Ecto neural progenitor cell (in vitro differentiated cells): ENCODE measurements at places on chromosomes 13 and 19.

DNA sequence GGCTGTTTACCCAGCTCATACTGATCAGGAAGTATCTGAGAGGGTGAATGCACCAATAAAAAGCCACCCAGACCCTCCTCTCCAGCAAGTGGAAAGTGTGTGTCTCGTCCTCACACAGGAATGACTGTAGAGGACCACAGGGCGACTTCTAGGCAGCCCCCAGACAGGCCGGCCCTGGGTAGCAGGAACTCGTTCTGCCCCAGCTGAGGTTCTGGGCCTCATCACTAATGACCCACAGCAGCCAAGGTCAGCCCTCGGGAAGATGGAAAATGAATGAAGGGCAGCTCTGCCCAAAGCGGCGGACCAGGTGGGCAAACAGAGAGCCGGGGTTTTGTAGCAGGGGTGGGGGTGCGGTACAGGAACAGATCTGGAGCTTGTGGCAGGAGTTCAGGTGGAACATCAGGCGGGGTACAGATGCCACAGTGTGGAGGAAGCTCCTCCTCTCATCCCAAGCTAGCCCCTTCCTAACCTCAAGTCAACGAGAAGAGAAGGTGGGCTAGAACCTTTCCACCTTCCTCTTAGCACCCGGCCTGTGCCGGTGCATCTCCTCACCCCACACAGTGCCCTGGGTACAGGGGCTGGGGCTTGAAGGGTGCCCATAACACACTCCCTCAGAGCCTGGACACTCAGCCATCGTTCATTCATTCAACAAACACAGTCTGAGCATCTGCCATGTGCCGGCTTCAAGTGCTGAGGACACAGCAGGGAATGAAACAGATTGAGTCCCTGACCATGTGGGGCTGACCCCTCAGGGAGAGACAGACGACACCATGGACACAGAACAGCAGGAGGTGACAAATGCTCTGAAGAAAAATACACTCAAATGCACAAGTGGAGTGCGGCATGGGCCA, 36.2 kb downstream of the RFX2 start:
- DNase-seq, result no peak

DNA sequence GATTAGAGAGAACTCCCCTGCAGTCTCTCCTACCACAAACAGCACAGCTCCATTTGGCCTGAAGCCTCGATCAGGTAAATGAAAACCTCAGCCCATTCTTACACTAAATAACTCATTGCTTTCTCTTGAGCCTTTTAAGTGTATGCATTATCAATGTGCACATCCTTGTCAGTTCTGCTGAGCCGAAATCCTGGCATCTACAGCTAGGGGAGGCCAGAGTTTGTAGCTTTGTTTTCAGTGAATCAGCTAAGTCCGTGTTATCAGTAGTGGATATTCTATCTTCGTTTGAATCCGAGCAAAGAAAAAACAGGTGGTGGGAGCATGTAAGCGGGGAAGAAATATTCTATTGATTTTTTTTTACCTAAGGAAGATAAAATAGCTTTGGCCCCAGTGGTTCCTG, 84.4 kb downstream of the ESD start:
- DNase-seq, result no peak

DNA sequence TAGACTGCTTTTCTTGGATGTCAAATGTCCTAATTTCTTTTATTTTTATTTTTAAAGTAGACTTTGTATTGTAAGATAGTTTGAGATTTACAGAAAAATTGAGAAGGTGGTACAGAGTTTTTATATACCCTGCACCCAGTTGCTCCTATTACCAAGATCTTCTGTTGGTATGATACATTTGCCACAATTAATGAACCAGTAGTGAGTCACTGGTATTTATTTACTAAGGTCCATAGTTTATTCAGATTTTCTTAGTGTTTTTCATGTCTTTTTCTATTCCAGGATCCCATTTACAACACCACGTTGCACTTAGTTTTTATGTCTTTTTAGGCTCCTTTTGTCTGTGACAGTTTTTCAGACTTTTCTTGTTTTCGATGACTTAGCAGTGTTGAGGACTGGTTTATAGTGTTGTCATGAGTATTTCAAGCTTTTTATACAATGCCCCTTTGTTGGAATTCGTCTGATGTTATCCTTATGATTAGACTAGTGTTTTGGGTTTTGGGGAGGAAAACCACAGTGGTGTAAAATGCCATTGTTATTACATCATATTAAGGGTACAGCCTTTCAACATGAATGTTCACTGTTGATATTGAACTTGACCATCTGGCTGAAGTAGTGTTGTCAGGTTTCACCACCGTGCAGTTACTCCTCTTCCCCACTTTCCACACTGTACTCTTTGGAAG, 35.9 kb downstream of the COG3 start:
- DNase-seq, result no peak

- no peak for DNase-seq
These were observed 457.9 kb downstream of the FGF9 start for GRCh38 chr13:22128441-22129408.

- no peak for DNase-seq
These were observed 722 bp downstream of the DCAF15 start for GRCh38 chr19:13952931-13953531.

GRCh38 chr13:33375421-33375820, 89.9 kb upstream of the STARD13 start:
- no peak for DNase-seq

- no peak for DNase-seq
These were observed 2.5 kb upstream of the ECH1 start for GRCh38 chr19:38834104-38834490.

GRCh38 chr13:25973576-25973975, 78.2 kb downstream of the SHISA2 start:
- DNase-seq, result no peak

DNA sequence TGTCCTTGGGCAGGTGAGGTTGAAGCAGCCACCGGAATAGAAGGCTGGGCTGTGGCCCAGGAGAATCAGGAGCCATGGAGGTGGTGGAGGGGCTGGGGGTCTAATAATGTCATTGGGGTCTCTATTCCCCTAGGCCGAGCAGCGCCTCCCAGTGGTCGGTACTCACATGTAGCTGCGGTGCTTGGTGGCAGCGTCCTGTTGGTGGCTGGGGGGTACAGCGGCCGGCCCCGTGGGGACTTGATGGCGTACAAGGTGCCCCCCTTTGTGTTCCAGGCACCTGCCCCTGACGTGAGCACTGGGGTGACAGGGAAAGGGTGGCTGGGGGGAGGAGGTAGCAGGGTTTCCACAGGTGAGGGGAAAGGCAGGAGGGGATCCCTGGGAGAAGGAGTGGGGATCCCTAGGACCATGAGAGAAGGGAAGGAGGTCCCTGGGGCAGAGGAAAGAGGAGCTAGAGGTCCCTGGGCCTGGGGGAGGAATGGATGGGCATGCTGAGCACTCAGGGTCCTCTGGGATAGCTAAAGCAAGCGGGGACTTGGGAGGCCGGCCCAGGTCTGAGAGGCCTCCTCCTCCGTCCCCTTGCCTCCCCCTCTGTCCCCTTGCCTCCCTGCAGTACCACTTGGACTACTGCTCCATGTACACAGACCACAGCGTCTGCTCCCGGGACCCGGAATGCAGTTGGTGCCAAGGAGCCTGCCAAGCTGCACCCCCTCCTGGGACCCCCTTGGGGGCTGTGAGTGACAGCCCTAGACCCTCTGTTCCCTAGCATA, 18.1 kb downstream of the MEGF8 start:
- no peak for DNase-seq

DNA sequence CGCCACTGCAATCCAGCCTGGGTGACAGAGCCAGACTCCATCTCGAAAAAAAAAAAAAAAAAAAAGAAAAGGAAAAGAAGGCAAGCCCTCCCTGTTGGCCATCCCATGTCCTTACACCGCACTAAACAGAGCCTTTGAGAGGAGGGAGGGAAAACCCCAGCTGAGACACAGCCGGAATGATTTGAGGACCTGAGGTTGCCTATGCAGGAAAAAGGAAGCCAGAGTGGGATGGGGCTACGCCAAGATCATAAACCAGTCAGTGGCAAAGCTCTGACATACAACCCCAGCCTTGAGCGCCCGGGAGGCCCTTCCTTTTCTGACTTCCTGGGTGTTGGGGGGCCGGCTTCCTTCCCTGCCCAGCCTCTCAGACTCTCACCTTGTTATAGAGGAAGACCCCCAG, 12.5 kb upstream of the CHERP start:
- DNase-seq, result no peak

DNA sequence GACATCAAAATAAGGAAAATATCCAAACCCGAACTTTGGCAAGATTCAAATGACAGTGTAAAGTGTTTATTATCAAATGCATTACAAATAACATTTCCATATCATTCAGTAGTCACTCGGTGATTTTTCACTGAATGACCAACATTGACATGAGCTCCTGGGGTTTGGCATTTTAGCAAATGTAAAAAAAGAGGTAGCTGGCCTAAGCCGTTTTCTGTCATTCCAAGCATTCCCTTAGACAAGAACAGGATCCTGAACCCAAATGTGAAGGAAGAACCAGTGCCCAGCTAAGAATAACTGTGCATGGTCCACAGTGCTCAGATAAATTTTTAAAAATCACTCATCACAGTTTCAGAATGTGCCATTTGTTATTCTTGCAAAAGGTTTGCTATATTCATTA, 327.9 kb downstream of the GPC6 start:
- DNase-seq, result no peak

GRCh38 chr19:4068047-4068966, 1.6 kb upstream of the ZBTB7A start:
- no peak for DNase-seq

- no peak for DNase-seq
These were observed 8.5 kb downstream of the PLEKHJ1 start for GRCh38 chr19:2227415-2228156.

- no peak for DNase-seq
These were observed 30.3 kb downstream of the TDRD3 start for GRCh38 chr13:60427285-60427684.

DNA sequence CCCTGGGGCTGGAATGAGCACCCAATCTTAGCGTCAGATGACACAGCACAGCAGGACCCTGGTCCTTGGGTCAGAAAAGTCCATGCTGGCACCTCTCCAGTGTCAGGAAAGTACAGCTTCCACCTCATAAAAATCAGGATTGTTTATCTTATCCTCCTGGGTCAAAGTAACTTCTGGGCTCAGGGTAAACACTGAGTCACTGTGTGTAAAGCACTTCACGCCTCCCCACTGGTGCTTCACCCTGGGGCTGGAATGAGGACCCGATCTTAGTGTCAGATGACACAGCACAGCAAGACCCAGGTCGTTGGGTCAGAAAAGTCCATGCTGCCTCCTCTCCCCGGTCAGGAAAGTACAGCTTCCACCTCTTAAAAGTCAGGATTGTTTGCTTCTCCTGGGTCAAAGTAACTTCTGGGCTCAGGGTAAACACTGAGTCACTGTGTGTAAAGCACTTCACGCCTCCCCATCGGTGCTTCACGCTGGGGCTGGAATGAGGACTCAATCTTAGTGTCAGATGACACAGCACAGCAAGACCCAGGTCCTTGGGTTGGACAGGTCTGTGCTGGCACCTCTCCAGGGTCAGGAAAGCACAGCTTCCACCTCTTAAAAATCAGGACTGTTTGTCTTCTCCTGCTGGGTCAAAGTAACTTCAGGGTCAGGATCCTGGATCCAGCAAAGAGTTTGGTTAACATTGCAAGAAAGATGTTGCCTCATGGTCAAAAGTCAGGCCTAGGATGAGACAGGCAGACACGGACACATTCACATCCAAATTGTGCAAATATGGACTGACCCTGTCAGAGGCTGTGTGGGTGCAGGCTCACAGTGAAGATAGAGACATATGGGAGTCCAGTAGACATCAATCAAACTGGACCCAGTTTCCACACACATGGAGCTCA, 39.2 kb upstream of the CYP2A7 start:
- DNase-seq, result no peak
